ENCODE measurements at places on chromosomes 6 and 20. TPM values are rescaled to one million over a fixed set of nuclear protein-coding genes. Genes with fewer than 3 reads are reported as not detected.

DNA sequence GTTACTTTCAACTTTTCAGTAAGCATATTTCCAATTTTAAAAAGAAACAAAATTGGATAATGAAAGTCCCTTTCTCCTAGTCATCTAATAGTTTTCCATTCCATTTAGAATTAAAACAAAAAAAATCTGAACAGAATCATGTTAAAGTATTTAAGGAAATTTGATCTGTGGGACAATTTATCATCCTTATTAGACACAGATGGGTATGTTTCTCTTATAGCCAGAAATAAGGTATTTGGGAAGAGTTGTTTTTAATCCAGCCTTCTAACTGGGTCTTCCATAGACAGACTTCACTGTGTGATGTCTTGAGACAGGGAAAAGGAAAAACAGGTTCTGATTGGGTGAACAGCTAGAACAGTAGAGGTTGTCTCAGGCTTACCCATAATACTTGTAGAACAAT lies 39.5 kb upstream of the STXBP5 start:
- DNase-seq, result no peak

DNA sequence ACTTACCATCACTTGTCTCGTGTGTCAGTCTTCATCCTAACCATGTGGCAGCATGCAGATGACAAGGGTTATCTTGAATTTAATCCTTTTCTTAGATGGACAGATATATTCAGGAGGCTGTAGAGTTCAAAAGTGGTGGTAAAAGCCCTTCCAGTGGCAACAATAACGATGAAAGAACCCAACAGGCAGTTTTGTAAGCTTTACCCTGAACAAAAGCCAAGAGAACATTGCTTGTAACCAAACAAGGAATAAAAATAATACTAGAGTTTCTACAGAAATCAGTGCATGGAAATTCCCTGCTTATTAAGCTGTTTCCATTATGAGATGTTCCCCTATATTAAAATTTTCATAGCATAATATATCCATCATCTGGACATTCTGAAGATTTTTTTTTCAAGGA lies 69.7 kb downstream of the PDE7B start:
- no peak for DNase-seq

GRCh38 chr6:129683601-129684322 lies 26.2 kb downstream of the ARHGAP18 start:
- peak; percentile 97 for DNase-seq

- no peak for DNase-seq
Observed at GRCh38 chr20:59042151-59042795, at the start of gene PRELID3B. Gene PRELID3B, minus strand, starts transcription at chr20:59042786. Its CDS starts 56 bp downstream, at chr20:59042730.

RBPJL gene
- total RNA-seq, result not detected

CTAGE9 gene
- not detected for total RNA-seq
